Ecto neural progenitor cell (in vitro differentiated cells): ENCODE measurements at places on chromosomes 1 and 21.

DNA sequence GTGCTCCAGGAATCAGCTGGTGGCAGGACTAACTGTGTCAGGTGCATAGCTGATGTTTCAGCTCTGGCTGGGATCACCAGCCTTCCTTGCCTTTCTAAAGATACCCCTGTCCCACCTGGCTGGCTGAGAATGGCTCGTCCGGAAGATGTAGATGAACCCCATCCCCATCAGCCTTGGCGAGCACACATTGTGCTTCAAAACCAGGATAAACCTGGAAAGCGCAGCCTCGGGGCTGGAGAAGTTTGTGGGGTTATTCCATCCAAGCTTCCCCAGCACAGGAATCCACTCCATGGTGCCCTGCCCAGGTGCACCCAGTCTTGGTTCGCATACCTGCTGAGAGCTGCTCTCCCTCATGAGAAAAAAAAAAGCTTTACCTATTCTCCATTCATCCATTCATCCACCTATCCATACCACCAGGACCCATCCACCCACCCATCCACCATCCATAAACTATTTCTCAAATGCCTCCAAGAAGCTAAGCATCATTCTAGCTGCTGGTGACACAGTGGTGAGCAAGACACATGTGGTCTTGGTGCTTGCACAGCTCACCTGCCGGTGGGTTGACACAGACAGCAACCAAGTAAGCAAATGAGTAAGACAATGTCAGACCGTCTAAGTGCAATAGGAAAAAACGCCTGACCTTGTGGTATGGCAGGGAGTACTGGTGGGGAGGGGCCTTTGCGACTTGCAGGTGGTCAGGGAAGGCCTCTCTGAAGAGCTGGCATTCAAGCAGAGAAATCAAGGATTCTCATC is 94.0 kb downstream of the DMRTB1 start:
- no peak for DNase-seq

DNA sequence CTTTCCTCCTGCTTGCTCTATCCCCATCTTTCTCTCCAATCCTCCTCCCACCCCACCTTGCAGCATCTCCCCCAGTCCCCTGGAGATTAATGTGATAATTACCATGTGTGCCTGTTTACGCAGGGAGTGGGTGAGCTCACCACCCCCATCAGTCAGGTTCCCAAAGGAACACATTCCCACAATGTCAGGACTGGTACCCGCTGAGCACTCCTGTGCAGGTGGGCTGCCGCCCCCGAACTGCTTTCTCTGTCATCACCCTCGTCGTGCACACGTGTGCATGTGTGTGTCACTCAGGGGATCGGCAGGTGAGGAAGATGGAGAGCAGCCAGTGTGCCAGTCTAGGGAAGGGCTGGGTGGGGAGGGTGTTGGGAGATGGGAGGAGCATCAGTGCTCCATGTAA is 163.4 kb downstream of the CACNA1E start:
- DNase-seq: no peak

- no peak for DNase-seq
These were observed 126.5 kb downstream of the PBX1 start for GRCh38 chr1:164685266-164686035.

DNA sequence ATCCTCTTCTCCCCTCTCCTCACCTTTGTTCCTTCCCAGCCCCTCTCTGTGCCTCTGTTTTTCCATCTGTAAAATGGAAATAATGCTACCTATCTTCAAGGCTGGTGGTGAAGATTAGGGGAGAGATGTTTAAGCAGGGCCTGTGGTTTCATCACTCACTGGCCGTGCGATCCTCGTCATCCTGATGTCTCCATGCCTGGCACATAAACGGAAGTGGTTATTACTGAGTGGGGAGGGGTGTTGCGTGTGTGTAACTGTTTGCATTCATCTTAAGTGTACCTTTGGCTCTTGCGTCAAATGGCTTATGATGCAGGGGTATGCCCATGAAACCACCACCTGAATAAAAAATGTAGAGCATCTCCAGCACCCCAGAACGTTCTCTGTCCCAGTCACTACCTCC is 17.2 kb upstream of the C1QA start:
- no peak for DNase-seq

- no peak for DNase-seq
These were observed 42.1 kb downstream of the LRRC8B start for GRCh38 chr1:89566761-89567174.

DNA sequence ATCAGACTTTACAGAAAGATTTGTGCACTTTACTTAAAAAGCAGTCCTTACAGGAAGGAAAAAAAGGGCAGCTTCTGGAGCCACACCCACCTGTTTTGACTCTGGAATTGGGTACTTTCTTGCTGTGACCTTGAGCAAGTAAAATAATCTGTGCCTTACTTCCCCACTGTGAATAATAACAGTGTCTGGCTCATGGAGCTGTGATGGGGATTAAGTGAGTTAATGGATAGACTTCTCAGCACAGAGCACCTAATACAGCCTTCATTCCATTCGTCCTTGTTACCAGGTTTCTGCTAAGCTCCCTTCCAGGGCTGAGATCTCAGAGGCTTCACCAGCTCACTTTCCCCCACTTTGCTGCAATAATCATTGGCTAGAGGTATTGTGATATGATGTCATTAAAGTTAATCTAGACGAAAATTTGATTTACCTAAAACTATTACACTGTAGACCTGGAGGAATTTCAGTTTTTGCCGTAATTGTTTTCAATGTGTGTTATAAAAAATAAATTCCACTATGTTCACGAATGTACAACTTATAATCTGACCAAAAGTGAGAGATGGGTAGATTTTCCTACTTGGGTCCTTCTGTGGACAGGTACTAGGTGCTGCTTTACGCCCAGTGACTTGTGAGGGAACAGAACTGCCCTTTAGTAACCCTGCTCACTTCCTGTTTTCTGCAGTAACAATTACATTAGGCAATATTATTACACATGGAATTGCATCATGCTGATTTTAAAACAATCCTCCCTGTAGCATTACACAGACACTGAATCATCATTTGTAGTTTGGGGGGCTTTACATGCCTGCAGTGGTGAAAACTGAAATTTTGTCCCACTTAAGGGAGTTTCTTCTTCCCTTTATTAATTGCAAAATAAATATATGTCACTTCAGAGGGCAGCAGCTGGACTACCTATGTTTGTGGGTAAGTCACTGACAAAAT is 19.7 kb upstream of the ABCG1 start:
- DNase-seq: peak; percentile 16
